Left renal cortex interstitium (tissue), 4 donors: ENCODE measurements at places on chromosomes 5 and 9. TPM values are rescaled to one million over a fixed set of nuclear protein-coding genes. Genes with fewer than 3 reads are reported as not detected.
A peak's percentile ranks its signal among the peaks of the same experiment; 100 is the strongest.

The KIF4B gene
- polyA plus RNA-seq: 0.17 TPM

DNA sequence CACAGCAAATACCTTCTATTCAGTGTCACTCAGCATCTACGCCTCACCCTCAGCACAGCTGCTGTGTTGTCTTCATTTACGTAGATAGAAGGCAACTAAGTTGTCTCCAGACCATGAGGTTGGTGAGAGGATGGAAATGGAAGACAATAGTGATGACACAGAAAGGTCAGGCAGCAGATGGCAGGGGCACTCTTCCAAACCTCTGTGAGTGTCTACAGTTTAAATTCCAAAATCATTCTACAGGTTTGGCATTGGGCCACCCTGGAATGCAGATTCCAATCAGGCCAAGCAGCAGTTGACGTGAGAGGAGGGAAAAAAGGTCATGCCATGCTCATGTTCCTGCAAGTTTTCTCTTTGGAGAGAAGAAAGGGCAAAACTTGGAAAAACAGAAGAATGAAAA is 68.7 kb upstream of the ADAMTSL1 start:
- no peak for DNase-seq

The SLC25A2 gene
- polyA plus RNA-seq: not detected

The DAP gene
- polyA plus RNA-seq: 98.3 TPM

- DNase-seq: no peak
Observed at GRCh38 chr5:88682131-88682530, 200.9 kb downstream of the MEF2C start.

GRCh38 chr9:99491408-99492158 is 269.5 kb downstream of the SEC61B start:
- peak; percentile 7 for DNase-seq

The DNAH5 gene
- polyA plus RNA-seq: 3.4 TPM

DNA sequence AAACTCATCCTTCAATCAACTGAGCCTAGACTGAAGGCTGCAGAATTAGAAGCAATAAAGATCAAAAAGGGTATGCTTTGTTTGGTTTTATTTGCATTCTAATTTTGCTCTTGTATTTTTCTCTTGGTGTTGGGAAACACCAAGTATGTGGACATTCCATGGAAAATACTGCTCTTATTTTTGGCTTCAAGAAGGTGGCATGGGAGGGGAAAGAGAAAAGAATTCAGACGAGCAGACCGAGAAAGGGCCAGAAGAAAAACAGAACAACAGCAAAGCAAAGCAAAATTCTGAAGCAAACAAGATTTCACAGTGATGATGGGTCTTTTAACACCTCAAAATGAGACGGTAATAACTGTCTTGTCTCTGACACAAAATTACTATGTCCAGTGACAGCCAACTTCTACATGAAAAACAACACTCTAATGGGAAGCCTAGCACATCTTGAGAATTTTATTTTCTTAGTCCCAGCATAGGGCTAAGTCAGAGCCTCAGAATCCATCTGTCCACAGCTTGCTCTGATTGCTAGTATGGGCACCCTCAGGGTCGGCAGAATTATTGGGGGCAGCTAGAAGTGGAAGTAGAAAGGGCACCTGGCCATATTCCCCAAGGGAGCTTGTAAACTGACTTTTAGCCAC is 26.8 kb downstream of the FREM1 start:
- DNase-seq: no peak

DNA sequence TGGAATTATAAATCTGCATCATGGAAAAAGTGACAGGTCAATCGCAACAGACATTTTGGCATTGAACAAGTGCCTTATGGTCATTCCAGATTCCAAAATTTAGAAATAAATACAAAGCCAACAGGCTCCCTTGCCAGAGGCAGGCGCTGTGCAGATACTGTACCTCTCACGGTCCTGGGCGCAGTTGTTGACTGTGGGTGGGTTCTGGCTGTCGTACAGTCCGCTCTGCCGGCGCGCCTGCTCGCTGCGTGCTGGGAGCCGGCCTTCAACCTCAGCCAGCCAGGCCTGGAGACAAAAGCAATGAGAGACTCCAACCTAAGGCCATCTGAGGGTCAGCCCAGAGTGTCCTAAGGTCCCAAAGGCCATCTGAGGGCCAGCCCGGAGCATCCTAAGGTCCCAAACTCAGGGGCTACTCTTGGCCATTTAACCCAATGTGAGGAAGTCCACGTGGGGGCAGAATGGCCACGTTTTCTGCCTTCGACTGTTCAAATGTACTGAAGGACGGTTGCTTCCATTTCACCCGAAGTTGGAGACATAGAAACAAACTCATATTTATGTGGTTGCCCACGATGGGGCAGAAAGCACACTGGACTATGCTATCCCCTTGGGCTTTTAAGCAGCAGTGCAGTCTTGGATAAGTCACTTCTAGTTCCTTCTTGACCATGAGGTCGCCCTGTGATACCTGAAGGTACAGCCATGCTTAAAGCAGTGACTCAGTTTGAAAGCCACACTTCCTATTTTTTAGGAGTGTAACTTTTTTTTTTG is 65.2 kb downstream of the USP20 start:
- DNase-seq: no peak

DNA sequence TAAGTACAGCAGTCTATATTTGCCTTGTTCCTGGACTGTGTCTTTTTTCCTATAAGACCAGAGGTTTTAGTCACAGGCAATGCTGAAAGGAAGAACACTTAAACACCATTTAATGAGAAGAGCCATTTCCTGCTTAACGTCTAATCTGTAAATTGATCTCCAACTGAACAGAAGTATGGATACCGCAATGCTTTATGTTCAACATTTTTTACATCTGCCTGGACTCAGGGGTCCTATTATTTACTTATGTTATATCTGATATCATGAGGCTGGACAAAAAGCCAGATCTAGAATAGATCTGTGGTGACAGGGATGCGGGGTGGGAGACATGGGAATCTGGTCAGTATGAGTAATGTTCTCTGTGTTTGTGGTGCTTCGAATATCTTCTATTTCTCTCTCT is 334.6 kb upstream of the MPDZ start:
- no peak for DNase-seq

GRCh38 chr5:97046270-97046982 is 96.0 kb downstream of the LIX1 start:
- no peak for DNase-seq

- DNase-seq: no peak
Observed at GRCh38 chr5:131593921-131594320, 41.1 kb downstream of the RAPGEF6 start.

DNA sequence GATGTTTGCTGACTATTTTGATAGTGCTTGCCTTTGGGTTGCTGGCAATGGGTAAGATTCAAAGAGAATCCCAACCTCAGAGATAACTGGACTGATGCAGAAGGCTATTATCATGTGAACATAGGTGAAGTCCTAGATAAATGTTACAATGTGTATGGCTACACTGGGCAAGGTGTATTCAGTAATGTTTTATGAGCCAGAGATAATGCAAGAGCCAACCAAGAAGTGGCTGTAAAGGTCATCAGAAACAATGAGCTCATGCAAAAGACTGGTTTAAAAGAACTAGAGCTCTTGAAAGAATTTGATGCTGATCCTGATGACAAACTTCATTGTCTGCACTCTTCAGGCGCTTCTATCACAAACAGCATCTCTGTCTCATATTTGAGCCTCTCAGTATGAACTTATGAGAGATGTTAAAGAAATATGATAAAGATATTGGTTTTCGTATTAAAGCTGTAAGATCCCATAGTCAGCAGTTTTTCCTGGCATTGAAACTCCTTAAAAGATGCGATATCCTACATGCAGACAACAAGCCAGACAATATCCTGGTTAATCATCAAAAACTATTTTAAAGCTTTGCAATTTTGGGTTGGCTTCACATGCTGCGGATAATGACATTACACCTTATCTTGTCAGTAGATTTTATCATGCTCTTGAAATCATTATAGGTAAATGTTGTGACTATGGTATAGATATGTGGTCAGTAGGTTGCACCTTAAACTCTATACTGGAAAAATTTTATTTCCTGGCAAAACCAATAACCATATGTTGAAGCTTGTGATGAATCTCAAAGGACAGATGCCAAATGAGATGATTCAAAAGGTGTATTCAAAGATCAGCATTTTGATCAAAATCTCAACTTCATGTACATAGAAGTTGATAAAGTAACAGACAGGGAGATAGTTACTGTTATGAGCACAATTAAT is 41.9 kb upstream of the TNFSF15 start:
- no peak for DNase-seq

The GABRB2 gene
- 1.8 TPM for polyA plus RNA-seq
